ENCODE measurements at places on chromosomes 4 and X.

GRCh38 chr4:134388351-134388750 is 186.8 kb upstream of the PABPC4L start:
- DNase-seq: no peak

DNA sequence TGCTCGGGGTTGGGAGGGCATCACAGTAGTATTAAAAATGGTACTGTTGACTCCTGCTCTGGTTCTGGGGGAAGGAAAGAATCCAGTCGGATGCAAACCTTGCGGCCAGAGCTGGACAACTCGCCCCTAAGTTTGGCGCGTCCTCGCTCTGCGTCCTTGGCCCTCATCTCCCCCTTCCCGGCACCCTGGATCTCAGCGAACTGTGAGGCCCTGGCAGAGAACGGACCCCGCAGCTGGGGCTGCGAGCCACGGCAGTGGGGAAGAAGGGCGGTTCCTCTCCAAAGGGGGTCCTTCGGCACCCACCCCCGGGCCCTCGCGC is 14.0 kb downstream of the ARHGEF6 start:
- DNase-seq: no peak

DNA sequence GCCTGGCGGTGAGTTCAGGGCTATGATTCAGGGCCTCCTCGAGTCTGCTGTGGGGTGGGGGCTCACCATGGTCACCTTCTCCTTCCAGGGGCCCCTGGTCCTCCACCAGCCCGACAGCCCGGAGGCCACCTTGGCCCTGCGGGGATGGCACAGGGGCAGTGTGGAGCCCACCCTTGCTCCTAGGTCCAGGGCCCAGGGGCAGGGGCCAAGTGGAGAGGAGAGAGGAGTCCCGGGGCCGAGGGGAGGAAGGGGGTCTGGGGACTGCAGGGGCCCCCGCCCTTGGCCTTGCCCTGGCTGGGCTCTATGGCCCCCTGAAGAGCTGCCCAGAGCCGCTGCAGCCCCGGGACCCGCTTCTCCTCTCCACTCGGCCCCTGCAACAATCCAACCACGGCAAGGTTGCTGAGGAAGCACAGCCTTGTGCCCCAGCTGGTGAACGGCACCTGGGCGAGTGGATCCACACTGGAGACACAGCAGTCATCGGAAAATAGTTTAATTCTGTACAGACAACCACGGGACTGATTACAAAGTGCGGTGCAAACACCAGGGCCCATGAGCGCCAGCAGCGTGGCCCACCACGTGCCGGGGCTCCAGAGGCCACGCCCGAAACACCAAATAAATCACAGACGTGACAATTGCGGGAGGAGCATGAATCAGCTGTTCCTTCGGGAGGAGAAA is 23.0 kb upstream of the CPLX1 start:
- DNase-seq: no peak

DNA sequence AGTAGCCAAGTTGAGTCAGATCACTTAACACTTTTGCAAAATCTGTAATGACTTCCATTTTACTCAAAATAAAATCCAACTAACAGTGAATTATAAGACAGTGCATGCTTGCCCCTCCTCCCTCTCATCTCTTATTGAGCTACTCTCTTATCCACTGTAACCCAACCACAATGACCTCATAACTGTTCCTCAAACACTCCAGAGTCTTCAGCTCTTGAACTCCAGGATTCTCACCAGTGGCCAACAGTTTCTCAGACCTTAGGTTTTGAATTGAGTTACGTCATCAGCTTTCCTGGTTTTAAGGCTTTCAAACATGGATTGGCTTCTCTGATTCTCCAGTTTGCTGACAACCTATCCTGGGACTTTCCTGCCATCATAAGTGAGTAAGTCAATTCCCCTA is 938.3 kb downstream of the RAB28 start:
- no peak for DNase-seq

GRCh38 chr4:95546221-95546620 is 2.6 kb downstream of the UNC5C start:
- no peak for DNase-seq

DNA sequence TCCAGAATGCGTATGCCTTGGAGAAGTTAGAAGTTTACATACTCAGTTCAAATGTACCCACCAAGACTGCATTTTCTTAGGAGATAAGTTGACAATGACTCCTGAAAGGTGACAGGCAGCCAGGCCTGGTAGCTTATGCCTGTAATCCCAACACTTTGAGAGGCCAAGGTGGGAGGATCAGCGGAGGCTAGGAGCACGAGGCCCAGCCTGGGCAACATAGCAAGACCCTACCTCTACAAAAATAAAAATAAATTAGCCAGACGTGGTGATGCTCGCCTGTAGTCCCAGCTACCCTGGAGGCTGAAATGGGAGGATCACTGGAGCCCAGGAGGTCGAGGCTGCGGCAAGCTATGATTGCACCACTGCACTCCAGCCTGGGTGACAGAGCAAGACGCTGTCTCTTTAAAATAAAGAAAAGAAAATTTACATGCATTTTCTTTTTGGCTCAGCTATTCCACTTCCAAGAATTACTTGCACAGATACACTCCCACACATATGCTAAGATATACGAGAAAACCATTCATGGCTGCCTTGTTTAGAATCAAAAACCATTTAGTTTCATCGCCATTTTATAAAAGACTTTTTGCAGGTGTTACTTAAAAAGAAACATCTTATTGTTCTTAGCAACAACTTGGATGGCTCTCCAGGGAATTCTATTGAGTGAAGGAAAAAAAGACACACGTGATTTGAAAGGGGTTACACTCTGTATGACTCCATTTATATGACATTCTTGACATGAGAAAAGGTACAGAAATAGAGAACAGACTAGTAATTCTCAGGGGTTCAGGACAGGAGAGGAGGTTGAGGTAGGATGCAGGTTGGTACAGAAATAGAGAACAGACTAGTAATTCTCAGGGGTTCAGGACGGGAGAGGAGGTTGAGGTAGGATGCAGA is 66.3 kb downstream of the DHRSX start:
- no peak for DNase-seq

GRCh38 chr4:41028392-41029076 is 185.8 kb downstream of the APBB2 start:
- peak; percentile 55 for DNase-seq

- no peak for DNase-seq
Observed at GRCh38 chr4:7500404-7500803, 65.7 kb upstream of the PSAPL1 start.

DNA sequence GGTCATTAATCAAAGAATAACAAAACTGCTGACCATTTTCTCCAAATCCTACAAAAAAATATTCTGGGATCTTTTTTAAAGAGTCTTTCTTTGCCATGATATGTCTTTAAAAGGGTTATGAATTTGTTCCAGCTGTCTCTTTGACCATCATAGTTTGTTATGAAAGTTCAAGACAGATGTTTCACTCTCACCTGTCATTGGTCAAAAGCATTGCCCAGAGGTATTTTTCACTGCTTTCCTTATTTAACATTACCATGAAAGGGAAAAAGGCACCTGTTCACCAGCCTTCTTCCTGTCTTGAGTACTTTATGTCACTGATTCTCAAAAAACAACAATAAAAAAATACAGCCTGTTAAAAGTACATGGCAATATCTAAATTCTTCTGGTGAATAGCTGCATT is 643.8 kb downstream of the FAT4 start:
- no peak for DNase-seq

DNA sequence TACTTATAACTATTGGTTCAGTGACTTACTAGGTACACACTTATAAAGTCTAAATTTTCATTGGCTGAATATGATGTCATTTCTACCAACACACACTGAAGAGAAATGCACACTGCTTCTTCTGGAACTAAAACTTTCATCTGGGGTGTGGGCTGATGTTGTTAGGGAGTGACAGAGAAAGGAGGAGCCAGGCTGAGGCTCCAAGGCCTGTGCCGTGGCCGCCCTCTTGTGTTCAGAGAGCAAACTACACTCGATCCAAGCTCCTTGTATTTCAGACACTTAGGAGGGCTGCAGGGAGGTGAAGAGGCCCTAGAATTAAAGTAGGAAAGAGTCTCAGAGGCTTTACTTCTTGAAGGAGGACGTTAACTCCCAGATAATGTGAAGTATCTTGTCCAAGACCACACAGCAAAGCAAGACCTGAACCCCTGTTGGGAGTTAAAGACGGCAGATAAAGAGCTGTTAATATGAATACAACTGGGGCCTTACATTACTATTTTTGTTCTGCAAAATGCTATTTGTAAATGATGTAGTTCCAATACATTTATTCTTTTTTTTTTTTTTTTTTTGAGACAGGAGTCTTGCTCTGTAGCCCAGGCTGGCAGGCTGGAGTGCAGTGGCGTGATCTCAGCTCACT is 137.5 kb downstream of the AFAP1 start:
- peak; percentile 50 for DNase-seq

DNA sequence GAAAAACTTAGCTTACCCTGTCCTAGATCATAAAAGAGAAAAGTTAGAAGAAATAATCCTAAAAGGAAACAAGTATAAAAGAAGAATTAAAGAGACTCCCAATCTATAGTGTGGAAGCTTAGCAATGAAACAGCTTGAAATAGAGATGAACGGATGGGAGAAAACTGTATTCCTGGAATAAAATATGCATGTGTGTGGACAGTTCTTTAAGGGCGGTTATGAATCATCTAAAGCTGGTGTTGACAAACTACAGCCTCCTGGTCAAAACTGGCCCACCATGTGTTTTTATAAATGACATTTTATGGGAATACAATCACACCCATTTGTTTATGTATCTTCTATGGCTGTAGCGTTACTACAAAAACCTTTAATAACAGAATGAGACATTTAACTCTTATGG is 69.4 kb downstream of the OR13H1 start:
- no peak for DNase-seq

DNA sequence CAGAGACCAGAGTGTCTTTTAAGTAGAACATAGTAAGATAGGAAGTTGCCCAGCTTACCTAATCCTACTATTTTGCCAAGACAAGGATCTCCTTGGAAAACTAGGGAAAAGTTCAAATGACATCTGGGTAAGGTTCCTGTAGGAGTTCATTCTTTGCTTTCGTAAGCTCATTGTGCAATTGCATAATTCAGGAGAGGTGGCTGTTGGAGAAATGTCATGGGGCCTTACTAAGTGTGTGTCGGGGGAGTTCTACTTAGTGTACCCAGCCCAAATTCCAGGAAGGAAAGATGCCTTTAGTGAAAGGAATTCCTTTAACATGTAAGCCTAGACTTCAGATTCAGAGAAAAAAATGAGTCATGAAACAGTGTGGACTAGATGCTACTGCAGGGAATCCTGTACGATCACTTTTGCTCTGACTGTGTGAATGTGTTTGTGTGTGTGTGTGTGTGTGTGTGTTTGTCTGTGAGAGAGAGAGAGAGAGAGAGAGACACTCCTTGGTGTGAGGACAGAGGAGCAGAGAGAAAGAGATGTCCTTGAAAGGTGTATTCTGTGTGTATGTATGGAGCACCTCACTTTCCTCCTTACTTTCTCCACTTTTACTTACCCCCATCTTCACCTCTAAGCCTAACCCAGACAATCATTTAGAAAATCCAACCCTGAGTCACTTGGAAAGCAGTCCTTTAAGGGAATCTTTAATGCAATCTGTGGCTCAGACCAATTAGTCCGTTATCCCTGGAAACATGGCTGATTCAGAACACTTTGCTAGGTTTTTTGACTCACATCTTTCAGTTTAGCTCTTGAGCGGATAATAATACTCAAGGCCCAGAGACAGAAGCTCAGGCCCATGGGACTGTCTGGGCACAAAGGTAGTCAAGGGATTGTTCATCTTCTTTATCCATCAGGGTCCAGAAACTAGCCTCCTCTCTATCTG is 114.5 kb upstream of the ACSL4 start:
- peak; percentile 81 for DNase-seq

DNA sequence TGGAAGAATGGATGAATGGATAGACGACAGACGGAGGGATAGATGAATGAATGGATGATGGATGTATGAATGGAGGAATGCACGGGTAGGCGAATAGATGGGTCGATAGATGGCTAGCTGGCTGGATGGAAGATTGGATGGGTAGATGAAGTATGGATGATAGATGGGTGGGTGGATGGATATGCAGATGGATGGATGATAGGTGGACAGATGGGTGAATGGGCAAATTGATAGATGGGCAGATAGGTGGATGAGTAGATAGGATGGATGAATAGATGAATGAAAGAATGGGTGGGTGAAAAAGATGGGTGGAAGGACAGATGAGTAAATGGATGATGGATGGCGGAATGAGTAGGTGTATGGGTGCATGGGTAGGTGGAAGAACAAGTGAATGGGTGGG is 57.3 kb downstream of the EVC2 start:
- no peak for DNase-seq

DNA sequence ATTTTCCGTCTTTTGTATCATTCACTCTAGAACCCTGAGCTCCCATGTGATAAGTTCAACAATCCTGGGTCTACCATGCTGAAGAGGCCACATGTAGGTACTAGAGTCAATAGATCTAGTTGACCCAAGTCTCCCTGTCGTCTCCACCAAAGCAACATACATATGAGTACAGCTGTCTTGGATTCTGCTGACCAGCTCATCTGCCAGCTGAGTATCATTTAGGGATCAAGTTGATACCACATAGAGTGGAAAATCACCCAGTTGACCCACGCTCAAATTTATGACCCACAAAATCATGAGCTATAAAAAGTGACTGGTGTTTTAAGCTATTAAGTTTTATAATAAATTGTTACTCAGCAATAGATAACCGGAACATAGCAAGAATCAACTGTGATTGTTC is 61.8 kb downstream of the DMD start:
- DNase-seq: no peak

- no peak for DNase-seq
Observed at GRCh38 chr4:23930750-23931488, 41.1 kb upstream of the PPARGC1A start.

GRCh38 chr4:88144866-88145300 is 13.6 kb downstream of the ABCG2 start:
- DNase-seq: no peak

DNA sequence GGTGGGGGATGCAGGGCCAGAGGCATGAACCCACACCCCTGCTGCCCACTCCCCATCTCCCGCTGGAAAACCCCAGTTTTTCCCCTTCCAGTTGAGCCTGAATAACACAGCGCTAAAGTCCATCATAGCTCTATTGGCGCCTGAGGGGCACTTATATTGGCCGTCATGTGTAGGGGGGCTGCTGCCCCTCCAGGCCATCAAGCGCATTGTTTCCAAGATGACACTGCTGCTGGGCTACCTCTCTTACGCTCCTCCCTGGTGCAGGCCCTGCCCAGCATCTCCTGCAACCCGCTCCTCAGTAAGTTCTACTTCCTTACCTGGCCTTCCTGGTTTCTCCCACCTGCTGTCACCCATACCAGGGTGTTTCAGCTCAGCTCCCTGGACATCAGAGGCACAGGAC is 205.0 kb upstream of the RPL34 start:
- DNase-seq: no peak

DNA sequence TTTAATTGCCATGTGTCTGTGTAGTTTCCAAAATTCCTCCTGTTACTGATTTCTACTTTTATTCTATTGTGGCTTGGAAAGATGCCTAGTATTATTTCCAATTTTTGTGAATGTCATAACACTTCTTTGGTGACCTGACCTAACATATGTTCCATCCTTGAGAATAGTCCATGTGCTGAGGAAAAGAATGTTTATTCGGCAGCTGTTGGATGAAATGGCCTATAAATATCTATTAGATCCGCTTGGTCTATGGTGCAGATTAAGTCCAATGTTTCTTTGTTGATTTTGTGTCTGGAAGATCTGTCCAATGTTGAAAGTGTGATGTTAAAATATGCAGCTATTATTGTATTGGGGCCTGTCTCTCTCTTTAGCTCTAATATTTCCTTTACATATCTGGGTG is 219.2 kb upstream of the HDX start:
- DNase-seq: no peak

- no peak for DNase-seq
Observed at GRCh38 chr4:14867847-14868246, 134.4 kb upstream of the CPEB2 start.

- no peak for DNase-seq
Observed at GRCh38 chrX:40144576-40144975, 46.8 kb upstream of the BCOR start.

GRCh38 chr4:127889903-127890302 is 9.2 kb downstream of the PLK4 start:
- DNase-seq: no peak

Data from AG09309 (cell line).